ENCODE measurements at places on chromosomes 2 and 18.

GRCh38 chr2:100262555-100263320 is 59.6 kb downstream of the LONRF2 start:
- peak; percentile 59 for DNase-seq

- DNase-seq, result no peak
These were observed 11.6 kb downstream of the PNO1 start for GRCh38 chr2:68169308-68169707.

DNA sequence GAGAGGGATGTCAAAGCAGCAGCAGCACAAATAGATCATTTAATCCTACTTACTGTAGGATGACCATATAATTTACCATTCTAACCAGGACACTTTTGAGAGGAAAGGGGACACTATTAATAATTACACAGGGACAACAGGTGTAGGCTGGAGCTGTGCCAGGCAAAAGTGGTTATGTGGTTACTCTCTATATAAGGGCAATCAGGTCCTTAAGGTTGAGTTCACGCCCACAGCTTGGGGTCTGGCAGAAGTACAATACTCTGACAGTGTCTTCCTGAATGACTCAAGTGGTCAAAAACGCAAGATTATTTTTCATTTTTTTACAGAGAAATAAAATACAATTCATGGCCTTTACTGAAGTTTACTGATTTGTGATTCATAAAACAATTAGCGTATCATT is 2.8 kb downstream of the PREPL start:
- DNase-seq, result peak; percentile 21

DNA sequence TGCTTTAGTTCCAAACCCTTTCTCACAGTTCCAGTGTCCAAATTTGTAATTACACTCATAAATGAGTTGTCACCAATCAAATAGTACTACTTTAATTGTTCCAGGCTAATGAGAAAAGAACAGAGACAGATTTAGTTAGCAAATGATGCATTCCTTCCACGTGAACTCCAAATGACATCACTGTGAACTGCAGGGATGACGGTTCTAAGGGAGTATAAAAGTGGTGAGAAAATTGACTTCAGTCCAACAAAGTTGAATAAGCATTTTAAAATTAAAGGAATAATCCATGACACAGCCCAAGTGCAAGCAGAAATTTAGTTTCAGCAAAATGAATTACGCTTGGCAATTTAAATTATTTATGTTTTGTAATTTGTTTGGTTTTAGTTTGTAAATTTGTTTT is 102.0 kb upstream of the LRATD1 start:
- DNase-seq, result peak; percentile 22

- no peak for DNase-seq
These were observed 40.5 kb downstream of the ST8SIA5 start for GRCh38 chr18:46716336-46716735.

GRCh38 chr2:158845859-158846258 is 50.7 kb downstream of the DAPL1 start:
- peak; percentile 50 for DNase-seq

DNA sequence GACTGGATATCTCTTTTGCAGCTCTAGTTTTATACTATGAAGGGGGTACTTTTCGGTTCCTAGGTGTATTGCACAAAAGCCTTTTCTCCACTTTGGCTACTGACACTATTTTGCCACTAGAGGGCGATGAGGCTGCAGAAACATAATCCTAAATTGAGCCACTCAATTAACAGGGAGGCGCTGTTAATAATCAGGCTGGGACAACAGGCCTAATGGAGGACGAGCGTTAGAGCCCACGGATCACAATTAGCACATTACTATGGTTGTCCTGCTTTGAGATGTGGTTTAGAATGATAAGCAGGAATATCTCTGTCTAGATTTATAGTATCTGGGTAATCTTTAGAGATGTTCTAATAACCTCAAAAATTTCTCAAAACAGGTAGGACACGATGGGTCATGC is 62.2 kb upstream of the PMAIP1 start:
- DNase-seq, result peak; percentile 62

DNA sequence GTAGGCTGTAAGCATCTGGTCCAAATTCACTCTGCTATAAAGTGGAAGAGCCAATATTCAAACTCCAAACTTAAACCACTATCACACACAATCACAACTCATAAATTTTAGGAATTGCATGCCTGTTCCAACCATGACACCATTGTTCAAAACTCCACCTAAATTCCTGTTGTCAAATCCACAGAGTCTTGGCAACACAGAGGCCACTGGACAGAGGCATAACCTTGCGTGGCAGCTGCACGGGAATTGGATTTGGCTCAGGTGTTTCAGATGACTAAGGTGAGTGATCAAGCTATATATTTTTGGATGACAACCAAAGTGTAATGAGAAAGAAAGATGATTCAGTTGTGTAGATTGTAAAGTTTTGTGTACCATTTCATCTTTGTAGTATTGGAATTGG is 422.7 kb upstream of the TNP1 start:
- no peak for DNase-seq

DNA sequence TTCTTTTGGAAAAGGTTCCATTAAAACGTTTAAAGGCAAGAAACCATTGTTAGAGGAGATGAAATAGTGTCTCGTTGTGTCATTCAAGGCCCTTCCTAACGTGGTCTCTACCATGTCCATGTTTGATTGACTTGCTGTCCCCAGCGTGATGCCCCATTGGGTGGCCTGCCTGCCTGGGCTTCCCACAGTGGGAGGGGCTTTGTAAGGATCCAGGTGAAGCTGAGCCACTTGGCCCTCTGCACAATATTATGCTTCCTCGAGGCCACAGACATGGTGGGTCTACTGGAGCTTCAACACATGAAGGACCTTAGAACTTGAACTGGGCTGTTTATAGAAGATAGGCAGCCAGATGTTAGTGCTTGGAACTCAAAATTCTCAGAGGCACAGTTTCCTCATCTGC is 235.3 kb downstream of the FHOD3 start:
- no peak for DNase-seq

- no peak for DNase-seq
These were observed 143.9 kb downstream of the MYCN start for GRCh38 chr2:16084274-16084673.

DNA sequence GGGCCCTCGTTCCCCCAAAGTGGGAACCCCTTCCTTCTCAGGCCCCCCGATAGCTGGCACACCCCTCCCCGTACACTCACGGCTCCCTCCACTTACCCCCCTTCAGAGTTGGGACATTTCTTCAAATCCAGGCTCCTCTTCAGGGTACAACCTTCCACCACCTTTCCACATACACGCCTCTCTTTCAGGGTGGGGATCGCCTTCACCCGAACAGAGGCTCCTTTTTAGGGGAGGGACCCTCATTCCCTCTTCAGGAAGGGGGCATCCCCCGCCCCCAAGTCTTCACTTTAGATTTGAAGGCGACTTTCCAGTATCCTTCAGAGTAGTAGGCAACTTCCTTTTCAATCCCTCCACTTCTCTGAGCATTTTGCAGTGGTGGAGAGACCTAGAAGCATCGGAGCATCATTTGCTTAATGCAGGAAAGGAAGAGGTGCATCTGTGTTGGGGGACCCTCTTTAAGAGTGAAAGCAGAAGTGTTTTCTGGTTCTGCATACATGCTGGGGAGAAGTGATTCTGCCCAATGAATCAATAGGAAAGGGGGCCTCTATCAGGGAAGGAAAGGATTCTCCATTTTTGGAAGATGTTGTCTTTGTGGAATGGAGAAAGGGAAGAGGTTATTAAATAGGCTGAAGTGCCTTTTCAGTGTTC is 845 bp downstream of the EML4 start:
- no peak for DNase-seq

DNA sequence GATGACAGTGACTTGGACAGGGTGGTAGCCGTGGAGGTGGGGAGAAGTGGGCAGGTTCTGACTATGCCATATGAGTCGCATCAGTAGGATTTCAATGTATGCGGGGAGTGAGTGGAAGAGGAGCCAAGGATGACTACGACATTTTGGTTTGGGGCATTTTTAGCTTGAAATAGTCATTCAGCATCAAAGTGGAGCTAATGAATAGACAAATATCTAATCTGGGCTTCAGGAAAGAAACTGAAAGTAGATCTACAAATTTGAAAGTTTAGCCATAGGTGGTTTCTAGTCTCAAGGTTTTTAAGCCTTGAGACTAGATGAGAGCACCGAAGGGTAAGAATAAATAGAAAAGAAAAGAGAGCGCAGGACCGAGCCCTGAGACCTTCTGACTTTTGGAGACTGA is 58.3 kb downstream of the FEZ2 start:
- peak; percentile 79 for DNase-seq

GRCh38 chr18:63363951-63364350 is 3.1 kb downstream of the KDSR start:
- DNase-seq, result no peak

DNA sequence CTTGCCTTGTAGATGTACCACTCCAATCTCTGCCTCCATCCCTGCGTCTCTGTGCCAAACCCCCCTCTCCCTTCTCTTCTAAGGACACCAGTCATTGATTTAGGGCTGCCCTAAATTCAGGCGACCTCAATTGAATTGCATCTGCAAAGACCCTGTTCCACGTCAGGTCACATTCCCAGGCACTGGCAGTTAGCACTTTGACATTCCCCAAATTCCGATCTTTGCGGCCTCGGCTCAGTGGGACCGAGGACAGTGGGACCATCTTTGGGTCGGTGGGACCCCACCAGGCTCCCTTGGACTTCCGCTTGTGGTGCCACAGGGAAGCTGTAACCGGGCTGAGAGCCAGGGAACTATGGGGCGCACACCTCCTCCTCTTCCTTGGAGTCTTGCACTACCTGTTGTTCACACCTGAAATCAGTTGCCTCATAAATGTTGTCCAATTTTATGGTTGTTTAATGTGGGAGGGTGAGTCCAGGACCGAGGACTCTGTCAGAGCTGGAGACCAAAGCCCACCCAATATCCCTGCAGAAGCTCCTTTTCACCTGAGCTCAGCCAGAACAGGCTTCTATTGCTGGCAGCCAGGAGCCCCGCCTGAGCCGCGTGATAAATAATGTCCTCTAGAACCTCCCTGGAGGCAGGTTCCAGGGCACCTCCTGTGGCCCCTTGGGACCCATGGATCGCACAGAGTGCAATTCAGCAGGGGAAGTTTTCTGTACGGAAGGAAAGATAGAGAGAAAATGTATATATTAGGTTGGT is 271.6 kb downstream of the EIPR1 start:
- DNase-seq, result no peak

GRCh38 chr2:138676619-138677021 is 103.6 kb downstream of the NXPH2 start:
- DNase-seq, result no peak

DNA sequence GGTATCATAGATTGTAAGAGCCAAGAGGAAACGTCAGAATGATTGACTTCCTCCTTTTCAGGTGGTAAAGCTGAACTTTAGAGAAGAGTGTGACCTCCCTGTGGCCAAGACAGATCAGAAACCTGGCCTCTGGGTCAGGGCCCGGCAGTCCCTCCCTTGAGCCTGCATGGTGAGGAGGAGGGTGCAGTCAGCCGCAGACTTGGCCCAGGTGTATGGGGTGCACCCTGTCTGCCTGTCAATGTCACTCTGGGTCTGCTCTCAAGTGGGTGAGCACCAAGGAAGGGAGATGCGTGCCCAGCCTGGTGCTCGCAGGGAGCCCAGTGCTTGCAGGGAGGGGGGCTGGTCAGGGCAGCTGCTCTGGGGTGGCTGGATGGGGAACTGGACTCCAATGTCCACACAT is 134.4 kb upstream of the SNTG2 start:
- no peak for DNase-seq

- no peak for DNase-seq
These were observed 8.7 kb downstream of the IMPA2 start for GRCh38 chr18:11989966-11990380.

GRCh38 chr2:121860033-121860757 is 104.7 kb downstream of the TSN start:
- DNase-seq, result peak; percentile 57

DNA sequence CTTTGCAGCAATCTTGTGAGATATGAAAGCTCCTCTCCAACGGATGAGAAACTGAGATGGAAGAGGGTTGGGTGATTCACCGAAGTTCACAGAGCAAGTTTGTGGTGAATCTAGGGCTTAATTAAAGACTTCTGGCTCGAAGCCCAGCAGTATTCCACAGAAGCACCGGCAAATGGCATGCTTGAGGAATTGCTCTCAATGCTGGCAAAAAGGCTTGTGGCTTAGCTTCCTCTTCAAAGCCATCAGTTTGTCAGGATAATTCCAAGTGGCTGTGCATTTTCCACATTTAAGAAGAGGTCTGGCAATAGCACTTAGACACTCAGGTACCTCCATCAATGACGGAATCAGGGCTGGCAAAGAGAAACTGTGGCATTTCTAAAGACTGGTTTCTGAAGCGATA is 98.7 kb upstream of the SLC66A3 start:
- DNase-seq, result peak; percentile 79

DNA sequence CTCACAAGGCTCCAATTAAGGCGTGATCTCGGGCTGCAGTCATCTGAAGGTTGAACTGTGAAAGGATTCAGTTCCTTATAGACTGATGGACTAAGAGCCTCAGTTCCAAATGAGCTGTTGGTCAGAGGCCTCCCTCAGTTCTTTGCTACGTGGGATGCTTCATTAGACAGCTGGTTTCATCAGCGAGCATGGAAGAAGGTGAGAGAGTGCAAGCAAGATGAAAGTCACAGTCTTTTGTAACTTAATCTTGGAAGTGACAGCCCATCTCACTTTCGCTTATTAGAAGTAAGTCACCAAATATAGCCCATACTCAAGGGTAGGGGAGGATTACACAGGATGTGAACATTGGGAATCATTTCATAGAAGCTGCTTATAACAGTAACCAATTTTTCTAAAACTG is 26.8 kb downstream of the PPP1CB start:
- DNase-seq, result no peak

DNA sequence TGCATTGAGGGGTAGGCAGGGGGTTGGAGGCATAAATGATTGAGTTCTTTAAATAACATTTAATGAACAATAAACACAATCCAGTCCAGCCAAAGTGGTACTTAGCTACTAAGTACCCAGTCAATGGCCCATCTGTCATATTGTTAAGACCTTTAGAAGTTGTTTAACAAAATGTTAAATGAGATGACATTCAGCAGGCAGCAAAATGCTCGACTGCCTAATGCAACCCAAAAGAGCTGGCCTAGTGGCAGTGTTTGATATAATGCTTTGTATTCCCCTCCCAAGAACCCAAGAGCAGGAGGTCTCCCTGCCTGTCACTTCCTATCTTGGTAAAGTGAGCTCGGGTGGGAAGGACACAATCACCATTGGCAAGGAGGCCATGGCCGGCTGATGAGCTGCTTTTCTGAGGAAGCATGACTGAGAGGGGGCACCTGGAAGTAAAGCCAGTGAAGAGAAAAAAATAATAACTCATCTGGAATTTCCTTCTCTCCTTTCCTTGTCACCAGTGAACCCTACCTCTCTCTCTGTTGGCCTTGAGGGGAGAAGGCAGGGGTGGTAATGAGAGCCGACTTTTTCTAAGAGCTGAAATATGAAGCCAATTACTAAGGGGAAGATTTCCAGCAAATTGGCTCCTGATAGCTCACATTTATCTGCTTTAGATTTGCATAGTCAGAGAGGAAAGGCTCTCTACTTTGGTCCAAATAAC is 140.6 kb downstream of the C1D start:
- DNase-seq, result no peak

GRCh38 chr2:159617100-159617499 is 752 bp upstream of the BAZ2B start:
- DNase-seq, result no peak

DNA sequence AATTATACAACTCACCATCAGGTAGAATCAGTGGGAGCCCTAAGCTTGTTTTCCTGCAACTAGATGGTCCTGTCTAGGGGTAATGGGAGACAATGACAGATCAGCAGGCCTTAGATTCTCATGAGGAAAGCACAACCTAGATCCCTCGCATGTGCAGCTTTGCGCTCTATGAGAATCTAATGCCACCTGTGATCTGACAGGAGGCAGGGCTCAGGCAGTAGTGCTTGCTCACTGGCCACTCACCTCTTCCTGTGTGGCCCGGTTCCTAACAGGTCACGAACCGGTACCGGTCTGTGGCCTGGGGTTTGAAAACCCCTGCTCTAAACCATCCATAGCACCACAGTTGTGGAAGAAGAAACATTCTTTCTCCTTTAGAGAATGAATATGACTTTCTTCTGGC is 242.8 kb upstream of the CXCR4 start:
- no peak for DNase-seq

All from fibroblast of skin of back (primary cell).